ENCODE measurements at places on chromosomes 6 and 20.

- DNase-seq = no peak
Measured at GRCh38 chr6:47118611-47119010, 76.5 kb upstream of the ADGRF1 start.

DNA sequence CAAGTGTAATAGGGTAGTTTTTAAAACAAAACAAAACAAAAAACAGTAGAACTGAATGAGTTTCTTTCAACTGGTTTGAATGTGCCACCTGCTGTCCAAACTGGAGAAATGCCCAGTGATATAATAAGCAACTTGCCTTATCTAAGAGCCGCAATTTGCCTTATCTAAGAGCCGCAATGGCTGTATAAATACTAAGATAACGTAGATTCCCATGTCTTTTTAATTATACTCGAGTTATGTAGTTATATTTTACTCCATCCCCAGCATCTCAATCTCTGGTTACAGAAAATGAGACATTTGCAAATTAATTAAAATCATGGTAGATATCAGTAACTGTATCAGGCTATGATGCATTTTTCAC lies 67.2 kb downstream of the RPP40 start:
- peak; percentile 65 for DNase-seq

GRCh38 chr6:14274546-14275492 lies 157.2 kb downstream of the CD83 start:
- no peak for DNase-seq

DNA sequence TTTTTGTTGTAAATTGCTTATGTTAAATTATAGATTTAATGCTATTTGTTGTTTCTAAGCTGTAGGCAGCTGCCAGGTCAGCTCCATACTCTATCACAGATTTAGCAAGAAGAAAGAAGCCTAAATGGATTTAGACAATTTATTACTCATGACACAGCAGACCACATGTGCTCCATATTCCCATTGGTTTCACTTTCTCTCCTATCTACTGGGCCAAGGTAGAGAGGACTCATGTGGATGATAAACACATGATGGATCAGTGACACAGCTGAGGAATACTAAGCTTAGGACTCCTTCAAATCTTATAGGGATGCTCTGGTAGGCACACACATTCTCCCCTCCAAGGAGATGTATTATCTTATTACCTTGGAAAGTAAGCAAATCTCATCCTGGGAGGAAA lies 553.0 kb upstream of the ADGRB3 start:
- DNase-seq = no peak

GRCh38 chr6:150491131-150491810 lies 108.4 kb upstream of the PLEKHG1 start:
- no peak for DNase-seq

DNA sequence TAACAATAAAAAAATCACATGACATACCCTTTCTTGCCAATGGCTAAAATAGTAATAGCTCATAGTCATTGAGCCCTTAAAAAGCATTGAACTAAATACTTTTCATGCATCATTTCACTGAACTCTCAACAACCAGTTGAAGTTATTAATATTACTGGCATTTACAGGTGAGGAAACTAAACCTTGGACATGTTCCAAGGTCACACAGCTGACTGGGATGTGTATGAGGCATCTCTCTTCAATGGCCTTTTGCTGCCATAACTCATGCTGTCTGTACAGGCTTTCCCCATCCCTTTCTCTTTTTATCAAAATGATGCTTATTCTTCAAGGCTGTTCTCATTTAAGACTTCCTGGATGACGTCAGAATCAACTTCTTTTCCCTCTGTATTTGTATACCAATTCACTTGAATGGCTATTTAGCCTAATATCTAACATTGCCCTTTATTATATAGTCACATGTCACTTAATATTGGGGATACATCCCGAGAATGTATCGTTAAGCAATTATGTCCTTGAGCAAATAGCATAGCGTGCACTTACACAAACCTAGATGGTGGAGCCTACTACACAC lies 476.4 kb downstream of the KIF16B start:
- no peak for DNase-seq

GRCh38 chr6:155219299-155219698 lies 44.5 kb upstream of the CLDN20 start:
- DNase-seq = no peak

All from hepatic stellate cell (primary cell).